ENCODE measurements at places on chromosomes 4 and X. TPM values are rescaled to one million over a fixed set of nuclear protein-coding genes. Genes with fewer than 3 reads are reported as not detected.

- DNase-seq, result no peak
These were observed 10.9 kb upstream of the UVSSA start for GRCh38 chr4:1336088-1336491.

- DNase-seq, result no peak
These were observed 237.5 kb upstream of the ANXA10 start for GRCh38 chr4:167854881-167855280.

DNA sequence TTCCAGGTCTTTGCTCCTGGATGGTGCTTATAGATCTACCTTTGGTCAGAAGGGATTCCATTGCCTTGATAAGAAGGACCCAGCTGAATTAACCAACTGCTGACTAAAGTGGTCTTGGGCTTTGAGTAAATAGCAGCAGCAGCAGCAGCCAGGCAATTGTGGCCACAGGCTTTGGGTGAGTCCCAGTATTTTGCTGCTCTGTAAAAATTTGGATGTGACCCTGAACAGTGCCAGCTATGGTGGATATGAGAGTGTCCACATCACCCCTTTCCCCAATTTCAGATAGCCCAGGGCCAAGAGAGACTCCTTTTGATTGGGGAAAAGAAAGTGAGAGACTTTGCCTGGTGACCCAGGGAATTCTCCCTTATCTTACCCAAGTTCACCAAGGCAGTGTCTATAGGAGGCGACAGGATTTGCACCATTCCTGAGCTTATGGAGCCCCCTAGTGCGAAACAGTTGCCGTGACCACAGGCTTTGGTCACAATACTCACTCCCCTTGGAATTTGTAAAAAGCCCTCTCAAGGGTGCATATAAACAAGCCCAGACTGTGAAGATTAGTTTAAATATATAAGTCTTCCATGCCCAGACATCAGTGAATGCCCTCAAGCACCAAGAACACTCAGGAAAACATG lies 518.0 kb downstream of the TMA16 start:
- no peak for DNase-seq

DNA sequence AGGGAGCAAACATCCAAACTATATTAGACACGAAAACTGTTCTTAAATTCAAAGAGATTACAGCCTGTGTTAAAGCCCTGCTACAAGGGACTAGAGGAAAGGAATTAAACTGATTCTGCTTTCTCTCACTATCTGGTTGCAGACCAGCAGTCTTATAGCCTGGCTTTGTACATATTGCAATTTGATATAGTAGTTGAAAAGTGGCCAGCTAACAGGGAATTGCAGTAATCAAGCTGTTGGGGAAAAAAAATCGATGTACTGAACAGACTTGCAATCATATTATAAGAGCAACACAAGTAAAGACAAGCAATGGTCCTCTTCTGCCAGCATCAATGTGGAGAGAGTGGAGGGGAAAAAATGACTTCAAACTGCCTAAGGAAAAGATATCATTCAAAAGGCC lies 364.4 kb upstream of the EPHA5 start:
- DNase-seq, result no peak

GRCh38 chr4:83961575-83961974 lies 425.7 kb downstream of the GPAT3 start:
- DNase-seq, result no peak

NRK gene
- 7.6 TPM for total RNA-seq

PDZD11 gene
- 31.6 TPM for total RNA-seq

CTAG1B gene
- total RNA-seq, result not detected

XAGE1A gene
- not detected for total RNA-seq

STS gene
- 6.2 TPM for total RNA-seq

CYLC1 gene
- not detected for total RNA-seq

TRPC3 gene
- total RNA-seq, result 0.66 TPM

PDCL2 gene
- not detected for total RNA-seq
